ENCODE measurements at places on chromosomes 5 and 9. TPM values are rescaled to one million over a fixed set of nuclear protein-coding genes. Genes with fewer than 3 reads are reported as not detected.

DNA sequence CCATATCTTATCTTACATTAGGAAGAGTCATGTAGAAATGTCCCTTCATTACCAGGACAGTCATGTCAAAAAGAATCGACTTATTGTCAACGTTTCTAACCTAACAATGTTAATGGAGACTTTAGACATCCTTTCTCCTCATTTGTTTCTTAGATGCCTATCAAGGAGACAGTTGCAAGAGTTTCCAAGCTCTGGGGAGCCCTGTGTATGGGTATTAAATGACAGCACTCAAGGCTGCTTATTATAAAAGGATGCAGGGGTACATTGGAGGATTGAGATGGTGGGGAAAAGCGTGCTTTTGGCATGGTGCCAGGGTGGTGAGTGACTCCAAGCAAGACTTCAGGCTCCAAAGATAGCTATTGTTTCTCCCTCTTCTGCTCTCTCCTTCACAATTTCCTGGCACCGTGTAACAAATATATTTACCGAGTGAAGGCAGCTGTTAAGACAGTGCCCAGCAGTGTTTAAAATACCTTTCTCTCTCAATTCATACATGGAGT is 461.3 kb upstream of the CLINT1 start:
- no peak for DNase-seq

DNA sequence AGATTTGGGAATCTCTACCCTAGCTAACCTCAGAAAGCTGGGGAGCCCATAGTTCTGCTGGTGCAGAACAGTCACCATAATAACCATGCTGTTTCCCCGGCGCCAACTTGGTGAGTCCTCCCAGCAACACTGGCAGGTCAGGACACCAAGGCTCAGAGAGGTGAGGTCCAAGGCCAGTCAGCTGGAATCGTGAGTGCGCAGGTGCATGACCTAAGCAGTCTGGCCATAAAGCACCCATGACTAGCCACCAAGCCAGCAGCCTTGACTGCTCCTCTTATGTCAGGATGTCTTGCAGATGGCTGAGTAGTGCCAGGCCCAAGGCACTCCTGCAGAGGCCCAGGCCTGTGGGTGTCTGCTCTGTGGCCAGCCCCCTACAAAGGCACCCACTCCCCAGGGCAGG is 2.6 kb downstream of the RNF44 start:
- no peak for DNase-seq

DNA sequence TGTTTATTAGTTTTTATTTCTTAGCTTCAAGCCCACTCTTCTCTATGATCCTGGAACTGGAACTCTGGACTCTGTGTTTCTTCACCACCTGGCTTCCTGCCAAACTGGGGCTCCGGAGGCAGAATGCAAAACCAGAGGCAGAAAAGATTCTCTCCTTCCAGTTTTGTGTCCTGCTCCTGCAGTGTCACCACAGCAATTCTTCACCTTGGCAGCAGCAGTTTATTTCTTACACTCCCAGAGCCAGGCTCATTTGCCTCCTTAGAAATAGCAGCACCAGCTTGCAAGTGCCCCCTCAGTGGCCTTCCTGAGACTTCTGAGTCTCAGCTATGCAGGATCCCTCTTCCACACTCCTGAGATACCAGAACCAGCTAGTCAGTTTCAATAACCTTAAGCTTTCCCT is 26.7 kb upstream of the CAMK4 start:
- DNase-seq = no peak

The PAPPA gene
- 13.1 TPM for total RNA-seq

The DMRT2 gene
- total RNA-seq = not detected

DNA sequence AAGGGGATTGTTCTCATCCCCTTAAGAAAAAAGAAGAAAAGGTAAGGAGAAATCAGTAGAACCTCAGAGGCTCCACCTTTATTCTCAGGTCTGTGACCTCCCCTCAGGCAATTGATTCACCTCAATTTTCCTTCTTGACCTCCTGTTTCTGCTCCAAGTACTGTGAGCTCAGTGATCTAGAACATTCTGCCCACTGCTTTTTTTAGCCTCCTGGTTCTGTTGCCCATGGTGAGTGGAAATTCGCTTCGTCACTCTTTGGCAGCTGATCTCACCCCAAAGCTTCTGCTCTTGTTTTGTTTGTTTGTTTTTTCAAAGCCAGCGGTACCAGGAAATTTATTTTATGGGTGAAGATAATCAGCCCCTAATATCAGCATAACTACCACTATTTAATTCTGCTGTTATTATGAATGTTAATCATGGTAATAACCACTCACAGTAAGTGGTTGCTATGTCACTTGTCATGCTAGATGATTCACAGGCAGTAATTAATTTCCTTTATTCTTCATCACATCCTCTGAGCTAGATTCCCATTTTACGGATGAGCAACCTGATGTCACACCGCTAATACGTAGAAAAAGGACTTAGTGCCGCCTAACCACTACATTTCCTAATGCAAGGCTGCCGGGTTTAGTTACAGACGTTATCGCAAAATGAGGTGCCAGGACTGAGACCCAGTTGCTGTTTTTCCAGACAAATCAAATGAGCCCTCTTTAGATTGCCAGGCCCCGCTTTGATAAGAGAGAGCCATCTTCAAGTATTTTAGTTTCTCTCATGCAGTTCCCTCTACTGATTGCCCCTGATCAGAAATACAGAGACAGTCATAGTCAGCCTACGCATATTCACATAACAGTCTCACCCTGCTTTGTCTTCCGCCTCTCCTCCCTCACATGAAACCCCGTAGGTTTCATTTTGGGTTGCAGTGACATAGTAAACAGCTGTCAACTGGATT is 78.2 kb downstream of the CYFIP2 start:
- DNase-seq = no peak

DNA sequence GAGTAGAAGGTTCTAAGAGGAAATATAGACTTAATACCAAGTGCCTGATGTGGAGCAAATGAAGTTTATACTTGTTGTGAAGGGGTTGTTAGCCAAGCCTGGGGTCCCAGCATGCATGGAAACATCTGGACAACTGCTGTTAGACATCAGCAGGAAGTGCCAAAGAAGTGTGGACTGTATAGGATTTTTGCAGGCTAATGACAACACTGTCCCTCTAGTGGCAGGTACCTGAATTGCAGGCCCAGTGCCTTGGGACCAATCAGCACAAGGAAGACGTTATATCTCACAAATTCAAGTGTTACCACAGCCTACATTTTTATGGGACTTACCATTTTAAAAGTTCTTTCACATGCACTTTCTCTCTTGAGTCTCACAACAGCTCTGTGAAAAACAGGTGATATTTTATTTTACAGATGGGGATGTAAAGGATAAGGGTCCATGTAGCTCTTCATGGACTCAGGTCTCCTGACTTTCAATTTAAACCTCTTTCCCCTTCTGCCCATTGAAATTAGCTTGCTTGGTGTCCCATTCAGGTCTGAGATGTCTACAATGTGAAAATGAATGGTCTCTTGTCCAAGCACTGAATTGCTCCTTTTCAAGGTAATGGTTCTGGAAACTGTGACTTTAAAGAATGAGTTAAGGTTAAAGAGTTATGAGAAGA is 89.0 kb upstream of the MAP1B start:
- peak; percentile 34 for DNase-seq

The ZDHHC21 gene
- total RNA-seq = 14.1 TPM

The FUT7 gene
- not detected for total RNA-seq

- DNase-seq = no peak
Observed at GRCh38 chr5:36655161-36655560, 48.8 kb downstream of the SLC1A3 start.

- DNase-seq = no peak
Observed at GRCh38 chr9:116160676-116161571, 7.3 kb downstream of the PAPPA start.

- DNase-seq = no peak
Observed at GRCh38 chr5:6707852-6708251, 5.4 kb upstream of the TENT4A start.

GRCh38 chr5:137856201-137856600 is 11.5 kb upstream of the MYOT start:
- no peak for DNase-seq

The HINT1 gene
- 185 TPM for total RNA-seq

The DAPK1 gene
- total RNA-seq = 63.8 TPM

DNA sequence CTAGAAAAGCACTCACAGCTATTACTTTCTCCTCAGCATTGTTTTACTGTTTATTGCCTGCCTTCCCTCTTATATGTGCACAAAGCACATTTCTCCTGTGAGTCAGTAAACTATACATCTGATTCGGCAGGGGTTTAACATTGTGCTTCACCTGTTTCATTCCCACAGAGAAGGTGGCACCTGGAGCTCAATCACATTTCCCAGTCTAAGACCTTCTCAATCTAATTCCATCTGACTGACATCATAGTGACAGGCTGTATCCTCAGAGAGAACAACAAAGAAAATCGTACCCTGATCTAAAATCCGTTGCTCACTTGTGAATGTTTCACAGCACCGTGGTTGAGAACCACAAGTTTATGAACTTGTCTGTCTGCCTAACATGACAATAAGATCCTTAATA is 92.4 kb upstream of the CAST start:
- DNase-seq = no peak

DNA sequence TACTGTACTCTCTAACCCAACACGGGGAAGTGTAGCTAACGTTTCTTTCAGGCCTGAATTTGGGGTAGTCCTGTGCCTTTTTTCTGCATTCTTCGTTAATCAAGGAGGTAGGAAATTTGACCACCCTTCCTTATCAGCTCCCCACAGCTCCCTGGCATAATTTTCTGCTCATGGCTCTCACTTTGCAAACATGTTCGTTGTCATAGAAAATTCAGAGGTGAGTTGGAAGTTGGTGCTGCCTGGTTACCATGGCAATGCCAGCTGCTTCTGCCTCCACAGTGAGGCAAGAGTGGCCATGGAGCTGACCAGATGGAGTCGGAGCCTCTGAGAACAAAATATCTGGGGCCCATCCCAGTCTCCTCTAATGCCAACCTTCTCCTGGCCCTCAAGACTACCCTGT is 116.6 kb upstream of the BOD1 start:
- DNase-seq = no peak

DNA sequence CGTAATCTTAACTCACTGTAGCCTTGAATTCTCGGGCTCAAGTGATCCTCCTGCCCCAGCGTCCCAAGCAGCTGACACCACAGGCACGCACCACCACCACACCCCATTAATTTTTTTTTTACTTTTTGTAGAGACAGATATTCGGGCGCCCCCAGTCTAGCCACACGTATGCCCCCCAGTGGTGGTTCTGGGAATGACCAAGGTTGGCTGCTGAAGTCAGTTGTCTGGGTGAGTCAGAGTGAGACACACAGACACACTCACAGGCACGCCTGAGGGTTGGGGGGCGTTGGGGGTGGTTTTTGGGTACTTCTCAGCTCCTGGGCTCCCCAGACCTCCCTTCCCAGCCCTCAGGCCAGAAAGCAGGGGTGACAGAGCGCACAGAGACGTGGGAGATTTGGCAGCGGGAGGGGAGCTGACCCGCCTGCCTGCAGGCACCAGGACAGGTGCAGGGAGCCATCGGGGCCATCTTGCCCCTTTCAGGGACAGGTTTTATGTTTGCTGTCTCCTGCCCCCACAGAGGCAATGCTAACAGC is 4.2 kb upstream of the ENTPD8 start:
- DNase-seq = no peak

The P4HA2 gene
- 151 TPM for total RNA-seq

The SVEP1 gene
- total RNA-seq = 0.05 TPM

GRCh38 chr9:131755541-131756198 is 15.8 kb upstream of the RAPGEF1 start:
- no peak for DNase-seq

- DNase-seq = no peak
Observed at GRCh38 chr9:7828334-7828733, 28.8 kb upstream of the DMAC1 start.

DNA sequence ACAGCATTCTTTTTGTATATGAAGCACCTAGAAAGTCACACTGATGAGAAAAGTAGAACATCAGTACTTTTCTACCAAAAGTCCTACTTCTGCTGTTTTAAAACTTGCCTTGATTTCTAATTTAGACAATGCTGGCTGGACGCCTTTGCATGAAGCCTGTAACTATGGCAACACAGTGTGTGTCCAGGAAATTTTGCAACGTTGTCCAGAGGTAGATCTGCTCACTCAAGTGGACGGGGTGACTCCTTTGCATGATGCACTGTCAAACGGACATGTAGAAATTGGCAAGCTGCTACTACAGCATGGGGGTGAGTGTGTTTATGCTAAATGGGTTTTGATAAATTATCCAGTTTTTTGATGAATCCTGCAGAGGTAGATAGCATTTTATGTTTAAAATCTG is 73.5 kb downstream of the SLF1 start:
- peak; percentile 37 for DNase-seq

DNA sequence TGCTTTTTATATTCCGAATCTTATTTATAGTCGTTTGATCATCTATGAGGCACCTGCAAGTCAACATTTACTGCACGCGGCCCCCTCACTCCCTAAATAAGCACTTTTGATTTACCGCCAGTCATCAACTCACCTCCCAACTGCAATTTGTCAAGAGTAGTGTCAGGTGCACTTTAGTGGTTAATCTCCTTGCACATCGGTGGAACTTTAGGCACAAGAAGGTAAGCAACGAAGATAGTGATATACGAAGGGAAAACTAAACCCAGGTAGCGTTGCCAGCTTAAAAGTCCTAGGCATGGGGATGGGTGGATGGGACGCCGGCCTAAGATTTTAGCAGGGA is 513 bp upstream of the RNF180 start:
- no peak for DNase-seq

DNA sequence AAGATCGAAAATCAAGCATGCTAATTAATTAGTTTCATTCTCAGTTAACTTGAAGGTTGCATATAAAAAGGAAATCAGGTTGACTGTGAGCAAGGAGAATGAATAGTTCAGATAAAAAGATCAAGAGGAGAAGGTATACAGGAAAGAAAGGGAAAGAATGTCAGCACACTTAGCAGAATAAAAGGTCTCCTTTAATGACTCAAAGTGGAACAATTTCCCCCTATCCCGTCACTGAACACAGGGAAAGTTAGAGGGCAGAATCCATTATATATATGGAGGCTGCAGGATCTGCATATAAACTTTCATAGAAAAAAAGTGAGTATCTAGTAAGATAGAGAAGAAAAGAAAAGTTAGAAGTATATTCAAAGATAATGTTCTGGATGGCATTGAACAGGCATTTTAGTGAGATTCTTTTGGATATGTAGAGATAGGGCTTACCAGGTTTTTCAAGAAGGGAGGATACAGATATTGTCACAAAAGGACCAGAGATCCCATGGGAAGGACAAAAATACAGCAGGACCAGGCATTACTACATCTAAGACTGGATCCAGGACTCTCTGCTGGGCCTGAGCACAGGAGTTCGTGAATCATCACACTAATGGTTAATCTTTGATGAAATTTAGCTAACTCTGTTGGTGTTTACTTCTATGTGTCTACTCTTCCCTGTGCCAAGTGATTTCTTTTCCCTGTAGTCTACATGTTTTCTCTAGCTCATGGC is 988.2 kb upstream of the ARRDC3 start:
- no peak for DNase-seq

DNA sequence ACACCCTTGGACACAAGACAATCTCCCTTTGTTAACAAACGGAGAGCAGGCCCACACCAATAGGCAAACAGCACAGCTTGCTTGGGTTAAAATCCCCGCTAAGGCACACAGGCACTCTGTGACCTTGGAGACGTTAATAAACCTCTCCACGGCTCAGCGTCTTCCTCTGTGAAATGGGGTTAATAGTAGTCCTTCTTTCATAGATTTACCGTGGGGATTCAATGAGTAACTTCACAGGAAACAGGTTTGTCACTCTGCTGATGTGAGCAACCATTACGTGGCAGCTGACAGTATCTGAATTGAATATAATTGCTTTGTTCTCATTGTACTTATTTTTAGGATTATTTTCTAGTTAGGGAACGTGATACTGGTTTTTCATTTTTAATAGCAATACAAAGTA is 65.2 kb upstream of the ADRA1B start:
- no peak for DNase-seq

- no peak for DNase-seq
Observed at GRCh38 chr5:150271296-150271692, 18.3 kb downstream of the CAMK2A start.
